Fibroblast of mammary gland (primary cell): ENCODE measurements at places on chromosomes 1 and 21.

DNA sequence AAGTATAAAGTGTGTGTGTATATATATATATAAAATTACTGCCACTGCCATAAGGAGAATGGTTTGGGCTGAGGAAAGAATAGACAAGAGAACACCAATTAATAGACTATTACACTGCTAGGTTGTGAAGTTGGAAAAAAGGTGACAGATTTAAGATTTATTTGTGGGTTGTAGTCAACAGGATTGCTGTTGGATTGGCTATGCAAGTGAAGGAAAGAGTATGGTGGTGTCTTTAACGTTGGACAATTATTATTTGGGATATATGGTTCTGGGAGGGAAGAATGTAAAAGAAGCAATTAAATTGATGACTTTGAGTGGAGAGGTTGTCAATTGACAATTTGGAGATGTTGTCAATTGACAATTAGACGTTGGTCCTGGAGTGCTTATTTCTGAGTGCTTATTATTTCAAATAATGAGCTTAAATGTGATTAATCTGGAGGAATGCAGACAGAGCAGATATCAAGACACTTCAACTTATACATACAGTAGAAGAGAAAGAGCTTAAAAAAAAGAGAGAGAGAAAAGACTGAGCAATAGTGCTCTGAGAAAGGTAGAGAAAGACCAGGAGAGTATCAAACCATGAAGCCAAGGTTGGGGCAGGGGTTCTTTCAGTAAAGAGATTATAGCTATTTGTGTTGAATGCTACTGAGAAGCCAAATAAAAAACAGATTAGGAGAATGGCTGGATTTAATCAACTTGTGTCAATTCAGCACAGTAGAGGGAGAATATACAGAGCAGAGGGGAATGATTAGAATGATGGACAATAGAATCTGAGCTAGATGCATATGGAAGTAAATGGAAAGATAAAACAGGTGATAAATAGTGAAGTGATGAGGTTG lies 9.7 kb downstream of the PTGS2 start:
- DNase-seq = no peak

DNA sequence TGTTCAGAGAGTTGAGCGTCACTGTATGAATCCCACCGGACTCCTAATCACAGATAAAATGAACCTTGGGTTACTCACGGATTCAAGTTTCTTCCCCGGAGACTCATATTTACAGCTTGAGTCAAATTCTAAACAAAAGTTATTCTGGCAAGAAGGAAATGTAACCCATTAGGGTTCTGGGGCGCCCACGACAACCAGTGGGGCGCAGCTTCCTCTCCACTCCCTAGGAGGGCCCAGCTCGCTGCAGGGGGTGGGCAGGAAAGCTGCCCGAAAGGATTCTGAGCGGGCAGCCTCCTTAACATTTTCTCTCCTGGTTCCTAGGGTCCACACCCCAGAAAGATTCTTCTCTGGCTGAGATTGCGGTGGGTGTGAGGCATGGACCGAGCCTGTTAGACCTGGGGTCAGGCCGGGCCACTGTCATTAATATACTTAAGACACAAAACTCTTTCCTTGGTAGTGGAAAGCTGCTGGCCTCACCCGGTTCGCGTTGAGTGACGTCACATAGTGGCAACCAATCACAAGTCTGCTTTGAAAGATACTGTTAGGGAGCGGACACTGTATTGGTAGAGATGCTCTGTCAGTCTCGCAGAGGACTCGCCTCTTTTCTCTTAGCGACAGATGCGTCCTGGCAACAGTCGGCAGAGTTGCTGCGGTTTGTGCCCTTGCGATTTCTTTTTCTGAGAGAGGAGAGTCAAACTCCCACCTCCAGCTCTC lies 13.6 kb upstream of the MCOLN3 start:
- peak; percentile 99 for DNase-seq

GRCh38 chr1:238779716-238780115 lies 606.7 kb upstream of the CHRM3 start:
- DNase-seq = no peak

GRCh38 chr1:160428053-160428452 lies 27.7 kb downstream of the VANGL2 start:
- DNase-seq = no peak

GRCh38 chr1:180150982-180151381 lies 3.7 kb upstream of the QSOX1 start:
- peak; percentile 29 for DNase-seq

DNA sequence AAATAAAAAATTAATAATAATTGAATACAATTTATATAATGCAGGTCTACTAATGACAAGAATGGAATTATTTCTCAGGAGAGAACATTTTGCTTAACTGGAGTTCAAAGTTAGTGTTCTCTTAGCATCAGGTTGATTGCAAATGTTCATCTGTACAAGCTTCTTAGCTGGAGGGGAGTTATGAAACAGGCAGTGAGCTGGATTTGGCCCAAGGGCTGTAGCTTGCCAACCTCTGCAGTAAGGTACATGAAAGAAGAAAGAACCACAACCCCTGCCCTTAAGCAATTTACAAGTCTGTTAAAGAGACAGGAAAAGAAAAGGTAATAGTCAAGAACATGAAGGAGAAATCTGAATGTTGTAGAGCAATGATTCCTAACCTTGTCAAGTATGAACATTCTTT lies 17.0 kb downstream of the LPGAT1 start:
- DNase-seq = peak; percentile 54

GRCh38 chr1:104932949-104933679 lies 1183.4 kb downstream of the AMY1C start:
- no peak for DNase-seq

DNA sequence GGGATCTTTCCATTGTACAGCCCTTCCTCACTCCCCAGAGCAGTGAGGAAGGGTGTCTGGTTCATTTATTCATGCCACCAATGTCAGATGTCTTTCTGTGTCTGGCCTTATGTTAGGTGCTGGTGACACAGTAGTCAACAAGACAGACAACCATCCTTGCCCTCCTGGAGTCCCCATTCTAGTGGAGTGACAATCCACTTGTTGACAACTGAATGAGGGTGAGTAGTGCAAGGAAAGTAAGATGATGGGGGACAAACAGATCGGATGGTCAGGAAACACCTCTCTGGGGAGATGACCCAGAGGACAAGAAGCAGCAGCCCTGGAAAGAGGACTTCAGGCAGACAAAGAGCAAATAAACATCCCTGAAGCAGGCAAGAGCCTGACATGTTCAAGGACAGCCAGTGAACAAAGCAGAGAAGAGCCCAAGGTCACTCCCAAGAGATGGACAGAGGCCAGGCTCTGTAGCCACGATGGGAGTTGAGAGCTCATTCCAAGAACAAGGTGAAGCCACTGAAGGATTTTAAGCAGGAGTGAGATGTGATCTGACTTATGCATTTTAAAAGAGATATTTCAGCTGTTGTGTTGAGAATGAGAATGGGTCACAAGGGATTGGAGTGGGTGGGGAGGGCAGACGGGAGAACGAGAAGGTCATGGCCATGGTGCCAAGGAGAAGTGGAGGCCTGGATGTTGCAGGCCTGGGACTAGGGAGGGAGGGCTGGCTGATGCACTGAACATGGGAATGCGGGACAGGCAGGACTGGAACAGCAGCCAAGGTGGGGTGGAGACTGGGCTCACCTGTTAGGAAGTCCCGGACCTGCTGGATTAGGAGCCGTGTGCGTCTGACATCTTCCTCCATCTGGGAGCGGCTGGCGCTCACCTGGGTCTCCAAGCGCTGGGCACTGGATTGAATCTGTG lies 30.2 kb downstream of the LAMB3 start:
- no peak for DNase-seq

DNA sequence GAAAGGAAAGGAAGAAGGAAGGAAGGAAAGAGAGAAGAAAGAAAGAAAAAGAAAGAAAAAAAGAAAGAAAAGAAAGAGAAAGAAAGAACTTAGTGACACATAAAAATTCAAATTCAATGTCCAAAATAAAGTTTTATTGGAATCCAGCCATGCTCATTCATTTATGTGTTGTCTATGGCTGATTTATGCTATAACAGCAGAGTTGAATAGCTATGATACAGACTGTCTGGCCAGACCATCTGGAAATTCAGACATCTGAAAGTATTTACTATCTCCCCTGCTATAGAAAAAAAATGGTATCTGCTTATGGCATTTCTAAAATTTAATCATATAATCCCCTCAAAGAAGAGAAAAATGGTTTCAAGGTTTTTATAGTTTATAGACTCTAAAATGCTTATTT lies 79.4 kb upstream of the RRP15 start:
- no peak for DNase-seq

- no peak for DNase-seq
These were observed 59.1 kb downstream of the HFM1 start for GRCh38 chr1:91345395-91346005.

GRCh38 chr1:154539486-154540483 lies 18.7 kb downstream of the UBE2Q1 start:
- DNase-seq = no peak

DNA sequence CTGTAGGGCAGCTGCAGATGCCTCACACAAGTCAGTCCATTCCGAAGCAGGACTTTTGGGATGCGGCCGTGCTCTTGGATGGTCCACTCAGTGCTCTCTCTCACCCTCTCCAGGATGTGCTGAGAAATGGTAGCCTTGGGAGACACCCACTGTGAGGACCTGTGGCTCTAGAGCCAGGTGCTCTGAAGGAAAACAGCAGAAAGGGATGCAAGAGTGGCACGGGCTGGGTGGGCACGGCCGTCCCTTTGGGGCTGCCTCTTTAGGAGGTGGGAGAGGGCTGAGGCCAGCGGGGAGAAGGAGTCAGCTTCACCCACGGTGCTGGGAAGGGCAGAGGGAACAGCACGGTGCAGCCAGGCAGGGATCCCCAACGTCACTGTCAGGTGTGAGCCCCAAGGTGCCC lies 106.1 kb downstream of the RIPK4 start:
- DNase-seq = no peak
